ENCODE measurements at places on chromosomes 7 and 10. TPM values are rescaled to one million over a fixed set of nuclear protein-coding genes. Genes with fewer than 3 reads are reported as not detected.

The AKR1B15 gene
- 0.63 TPM for total RNA-seq

The IL2RA gene
- total RNA-seq, result not detected

- no peaks in the 10 kb centered on the region for H3K4me1 ChIP-seq
- no peaks in the 10 kb centered on the region for H3K27me3 ChIP-seq
- no peaks in the 10 kb centered on the region for H3K36me3 ChIP-seq
- H3K27ac ChIP-seq, result no peak overlapping the region
Observed at GRCh38 chr7:15571301-15571878, 9.6 kb upstream of the AGMO start.

GRCh38 chr7:132996581-132997242 lies 85.2 kb downstream of the CHCHD3 start:
- no peak for DNase-seq
- H3K27me3 ChIP-seq, result no peaks in the 10 kb centered on the region
- no peak overlapping the region for H3K27ac ChIP-seq
- peaks cover 38% of the 10 kb centered on the region for H3K4me1 ChIP-seq
- no peaks in the 10 kb centered on the region for H3K36me3 ChIP-seq

GRCh38 chr10:35372329-35372728 lies 36.0 kb downstream of the CCNY start:
- no peaks in the 10 kb centered on the region for H3K27me3 ChIP-seq
- H3K4me3 ChIP-seq, result peak overlapping the region; percentile 51
- peak overlapping the region; percentile 91 for H3K27ac ChIP-seq
- peaks cover 16% of the 10 kb centered on the region for H3K36me3 ChIP-seq
- peaks cover 47% of the 10 kb centered on the region for H3K4me1 ChIP-seq
- no peak for DNase-seq

The DLG5 gene
- total RNA-seq, result 80.0 TPM

GRCh38 chr10:96482815-96483588 lies 30.7 kb downstream of the TLL2 start:
- H3K27ac ChIP-seq, result no peak overlapping the region
- H3K36me3 ChIP-seq, result no peaks in the 10 kb centered on the region
- DNase-seq, result no peak
- no peak overlapping the region for H3K4me3 ChIP-seq

The MNX1 gene
- 14.9 TPM for total RNA-seq

GRCh38 chr7:118477036-118477435 lies 252.5 kb downstream of the ANKRD7 start:
- H3K27me3 ChIP-seq, result no peaks in the 10 kb centered on the region
- H3K4me1 ChIP-seq, result no peaks in the 10 kb centered on the region
- H3K4me3 ChIP-seq, result no peak overlapping the region
- no peak overlapping the region for H3K27ac ChIP-seq
- DNase-seq, result no peak

The OGDHL gene
- total RNA-seq, result 12.3 TPM

DNA sequence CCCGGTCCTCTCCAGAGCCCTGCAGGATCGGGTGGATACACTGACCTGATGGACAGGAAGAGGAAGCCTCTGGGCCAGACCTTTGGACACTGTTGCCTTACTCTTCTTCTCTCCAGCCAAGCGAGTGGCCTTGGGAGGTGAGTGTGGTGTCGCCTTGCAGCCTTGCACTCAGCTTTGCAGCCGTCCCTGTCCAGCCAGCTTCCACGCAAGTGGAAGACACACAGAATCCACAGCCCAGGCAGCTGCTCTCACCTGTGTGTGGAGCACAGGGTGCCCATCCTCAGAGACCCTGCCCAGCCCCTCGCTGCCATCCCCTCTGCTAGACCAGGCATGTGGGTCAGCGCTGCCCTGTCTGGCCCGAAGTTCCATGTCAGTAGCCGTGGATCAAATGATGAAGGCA lies 239.1 kb downstream of the EBF3 start:
- H3K4me3 ChIP-seq, result no peak overlapping the region
- no peak overlapping the region for H3K27ac ChIP-seq
- DNase-seq, result peak; percentile 62
- no peaks in the 10 kb centered on the region for H3K4me1 ChIP-seq

- H3K27me3 ChIP-seq, result no peaks in the 10 kb centered on the region
- peak overlapping the region; percentile 27 for H3K27ac ChIP-seq
- H3K4me3 ChIP-seq, result peak overlapping the region; percentile 94
- H3K4me1 ChIP-seq, result peaks cover 39% of the 10 kb centered on the region
- DNase-seq, result no peak
Observed at GRCh38 chr10:86523348-86523747, 1.8 kb upstream of the WAPL start.

The LRRC18 gene
- not detected for total RNA-seq

- no peak overlapping the region for H3K27ac ChIP-seq
- no peak overlapping the region for H3K4me3 ChIP-seq
- peaks cover 17% of the 10 kb centered on the region for H3K4me1 ChIP-seq
- DNase-seq, result no peak
Observed at GRCh38 chr7:91949221-91950009, 8.8 kb downstream of the AKAP9 start.

The CHST3 gene
- total RNA-seq, result 21.7 TPM

GRCh38 chr7:90540406-90540805 lies 55.7 kb upstream of the CDK14 start:
- no peak overlapping the region for H3K4me3 ChIP-seq
- H3K4me1 ChIP-seq, result no peaks in the 10 kb centered on the region
- H3K27me3 ChIP-seq, result no peaks in the 10 kb centered on the region

GRCh38 chr7:28026237-28026636 lies 154.4 kb downstream of the JAZF1 start:
- H3K27me3 ChIP-seq, result peaks cover 7% of the 10 kb centered on the region
- no peaks in the 10 kb centered on the region for H3K4me1 ChIP-seq
- H3K4me3 ChIP-seq, result no peak overlapping the region
- no peak overlapping the region for H3K27ac ChIP-seq
- no peak for DNase-seq

- H3K27ac ChIP-seq, result no peak overlapping the region
- no peak overlapping the region for H3K4me3 ChIP-seq
- no peak for DNase-seq
Observed at GRCh38 chr10:72375173-72375572, 20.5 kb upstream of the DNAJB12 start.

The TMEM176A gene
- 106 TPM for total RNA-seq

The FAM237B gene
- not detected for total RNA-seq

The PLXNA4 gene
- 13.6 TPM for total RNA-seq

- DNase-seq, result no peak
- H3K4me1 ChIP-seq, result peaks cover 5% of the 10 kb centered on the region
- H3K4me3 ChIP-seq, result no peak overlapping the region
- H3K27ac ChIP-seq, result no peak overlapping the region
- H3K27me3 ChIP-seq, result peaks cover 24% of the 10 kb centered on the region
Observed at GRCh38 chr10:30683496-30683895, 53.9 kb upstream of the LYZL2 start.

- peaks cover 14% of the 10 kb centered on the region for H3K4me1 ChIP-seq
- peaks cover 16% of the 10 kb centered on the region for H3K27me3 ChIP-seq
- no peak for DNase-seq
- H3K27ac ChIP-seq, result no peak overlapping the region
- no peak overlapping the region for H3K4me3 ChIP-seq
- H3K36me3 ChIP-seq, result no peaks in the 10 kb centered on the region
Observed at GRCh38 chr10:2251631-2252030, 514.3 kb upstream of the ADARB2 start.

The SORCS3 gene
- 4.2 TPM for total RNA-seq

- no peak overlapping the region for H3K27ac ChIP-seq
- DNase-seq, result no peak
- peaks cover 8% of the 10 kb centered on the region for H3K4me1 ChIP-seq
- H3K4me3 ChIP-seq, result no peak overlapping the region
- no peaks in the 10 kb centered on the region for H3K36me3 ChIP-seq
Observed at GRCh38 chr10:23046027-23046426, 49.4 kb upstream of the MSRB2 start.

GRCh38 chr10:62082729-62083411 lies 181.4 kb downstream of the ARID5B start:
- peaks cover 16% of the 10 kb centered on the region for H3K36me3 ChIP-seq
- no peak for DNase-seq
- H3K27ac ChIP-seq, result peak overlapping the region; percentile 79

The ARHGEF35 gene
- 8.6 TPM for total RNA-seq

DNA sequence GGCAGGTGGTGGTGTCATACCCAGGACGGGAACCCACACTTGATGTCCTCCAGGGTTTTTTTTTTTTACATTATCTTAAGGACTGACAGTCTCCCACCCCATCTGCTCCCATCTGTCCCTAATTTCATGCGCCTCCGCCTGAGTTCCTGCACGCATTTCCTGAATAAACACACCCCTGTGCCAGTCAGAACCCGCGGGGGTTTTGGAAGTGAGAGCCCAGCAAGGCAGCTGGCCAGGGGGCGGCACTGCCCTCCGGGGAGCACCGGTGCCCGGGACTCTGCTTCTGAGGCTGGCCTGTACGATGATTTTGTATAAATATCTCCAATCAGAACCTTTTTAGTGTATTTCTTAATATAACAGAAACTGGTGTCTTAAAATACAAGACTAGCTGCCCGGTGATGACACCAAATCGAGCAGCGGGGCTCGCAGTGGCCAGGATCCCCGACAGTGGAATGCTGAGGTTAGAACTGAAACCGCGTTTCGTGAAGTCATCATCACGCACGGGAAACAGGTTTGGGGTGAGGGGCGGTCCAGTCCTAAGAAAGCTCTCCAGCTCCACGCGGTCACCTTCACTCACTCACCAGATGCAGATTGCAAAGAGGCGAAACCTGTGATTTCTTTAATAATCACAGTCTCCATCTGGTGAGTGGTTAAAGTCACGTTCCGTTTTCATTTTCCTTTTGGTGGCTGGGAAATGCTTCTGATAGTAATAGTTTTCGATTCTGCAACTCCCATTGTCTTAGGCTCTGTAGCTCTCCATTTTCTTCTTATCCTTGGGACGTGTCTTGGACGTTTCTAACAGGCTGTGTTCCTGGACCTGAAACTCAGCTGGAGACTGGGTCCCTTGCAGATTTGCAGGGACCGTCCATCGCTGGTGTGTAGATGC lies 19.7 kb downstream of the BNIP3 start:
- no peak overlapping the region for H3K27ac ChIP-seq
- no peak overlapping the region for H3K4me3 ChIP-seq
- no peaks in the 10 kb centered on the region for H3K27me3 ChIP-seq
- no peaks in the 10 kb centered on the region for H3K4me1 ChIP-seq
- H3K36me3 ChIP-seq, result peaks cover 16% of the 10 kb centered on the region
- DNase-seq, result no peak

The UBE3C gene
- 51.6 TPM for total RNA-seq

DNA sequence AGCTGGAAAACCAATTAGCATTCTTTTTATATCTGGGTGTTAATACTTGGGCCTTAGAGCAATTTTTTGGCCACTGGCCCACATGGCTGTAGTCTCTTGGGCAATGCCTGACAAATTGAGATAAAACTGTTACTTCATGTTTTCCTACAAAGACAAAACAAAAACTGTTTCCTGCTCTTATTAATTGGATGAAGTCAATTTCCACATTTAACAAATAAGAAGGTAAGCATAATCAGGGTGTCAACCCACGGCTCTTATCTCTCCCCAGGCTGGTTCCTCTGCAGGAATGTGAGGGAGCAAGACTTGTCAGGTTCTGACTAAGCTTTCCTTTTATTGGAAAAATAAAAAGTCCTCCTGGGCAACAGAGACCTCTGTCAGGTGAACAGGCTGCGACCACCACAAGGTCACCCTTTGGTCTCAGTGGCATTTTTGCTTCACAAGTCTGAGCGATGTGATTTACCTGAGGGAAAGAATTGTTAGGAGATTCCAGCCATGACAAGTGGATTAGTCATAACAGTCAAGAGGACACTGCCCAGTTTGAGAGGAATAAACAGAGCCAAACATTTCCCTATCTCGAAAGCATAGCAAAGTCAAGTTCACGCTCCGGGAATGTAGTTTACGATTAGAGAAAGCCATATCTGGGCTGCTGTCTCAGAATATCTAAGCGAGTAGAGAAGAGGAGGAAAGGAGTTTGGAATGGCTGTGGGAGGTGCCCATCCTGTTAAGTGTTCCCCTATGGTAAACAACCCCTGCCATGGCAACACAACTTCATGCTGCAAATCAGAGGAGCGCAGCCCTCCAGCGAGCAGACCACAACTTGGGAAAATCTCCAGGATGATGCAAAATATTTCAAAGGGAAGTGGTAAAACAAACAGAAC lies 144.4 kb downstream of the TES start:
- DNase-seq, result no peak
- no peaks in the 10 kb centered on the region for H3K27me3 ChIP-seq
- H3K36me3 ChIP-seq, result no peaks in the 10 kb centered on the region
- peak overlapping the region; percentile 89 for H3K27ac ChIP-seq
- H3K4me3 ChIP-seq, result peak overlapping the region; percentile 80

DNA sequence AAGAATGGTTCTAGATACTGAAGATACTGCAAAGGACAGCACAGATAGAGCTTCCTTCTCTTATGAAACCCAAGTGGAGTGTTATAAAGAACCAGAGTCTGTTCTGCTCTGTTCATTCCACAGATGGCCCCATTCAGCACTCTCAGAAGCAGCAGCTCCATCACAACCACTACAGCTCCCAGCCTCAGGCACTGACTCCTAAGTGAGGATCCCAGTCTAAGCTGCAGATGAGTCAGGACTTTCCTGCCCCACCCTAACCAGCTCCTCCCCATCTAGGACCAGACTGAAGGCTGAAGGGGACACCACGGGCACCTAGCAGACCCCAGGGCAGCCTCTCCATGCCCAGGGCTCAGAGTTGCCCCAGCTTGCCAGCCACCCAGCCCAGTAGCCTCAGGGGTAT lies 379.8 kb downstream of the GRID1 start:
- DNase-seq, result no peak
- no peaks in the 10 kb centered on the region for H3K4me1 ChIP-seq
- H3K36me3 ChIP-seq, result no peaks in the 10 kb centered on the region
- H3K27ac ChIP-seq, result no peak overlapping the region
- H3K27me3 ChIP-seq, result peaks cover 4% of the 10 kb centered on the region

GRCh38 chr7:94062372-94062771 lies 58.2 kb upstream of the BET1 start:
- H3K4me1 ChIP-seq, result no peaks in the 10 kb centered on the region
- peaks cover 16% of the 10 kb centered on the region for H3K27me3 ChIP-seq
- no peak overlapping the region for H3K27ac ChIP-seq

DNA sequence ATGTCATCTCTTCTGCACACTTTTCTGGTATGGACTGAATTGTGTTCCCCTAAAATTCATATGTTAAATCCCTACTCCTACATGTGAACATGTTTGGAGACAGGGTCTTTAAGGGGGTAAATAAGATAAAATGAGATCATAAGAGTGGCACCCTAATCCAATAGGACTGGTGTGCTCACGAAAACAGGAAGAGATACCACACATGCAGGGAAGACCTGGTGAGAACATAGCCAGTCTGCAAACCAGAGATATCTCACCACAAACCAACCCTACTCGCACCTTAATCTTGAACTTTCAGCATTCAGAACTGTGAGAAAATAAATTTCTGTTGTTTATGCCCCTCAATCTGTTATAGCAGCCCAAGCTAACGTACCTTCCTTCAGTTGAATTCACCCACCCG lies 51.8 kb downstream of the VWDE start:
- no peak for DNase-seq
- H3K36me3 ChIP-seq, result no peaks in the 10 kb centered on the region
- no peaks in the 10 kb centered on the region for H3K4me1 ChIP-seq
- H3K4me3 ChIP-seq, result no peak overlapping the region
- H3K27me3 ChIP-seq, result no peaks in the 10 kb centered on the region

The HACD1 gene
- 16.4 TPM for total RNA-seq

GRCh38 chr10:16585103-16585502 lies 63.4 kb upstream of the C1QL3 start:
- DNase-seq, result no peak
- H3K27me3 ChIP-seq, result peaks cover 5% of the 10 kb centered on the region
- H3K36me3 ChIP-seq, result no peaks in the 10 kb centered on the region
- H3K4me1 ChIP-seq, result no peaks in the 10 kb centered on the region
- H3K4me3 ChIP-seq, result no peak overlapping the region

All from type B pancreatic cell (in vitro differentiated cells).